ENCODE measurements at places on chromosomes 4 and X.

GRCh38 chrX:71081330-71082123 is 13.4 kb upstream of the SNX12 start:
- DNase-seq = no peak

DNA sequence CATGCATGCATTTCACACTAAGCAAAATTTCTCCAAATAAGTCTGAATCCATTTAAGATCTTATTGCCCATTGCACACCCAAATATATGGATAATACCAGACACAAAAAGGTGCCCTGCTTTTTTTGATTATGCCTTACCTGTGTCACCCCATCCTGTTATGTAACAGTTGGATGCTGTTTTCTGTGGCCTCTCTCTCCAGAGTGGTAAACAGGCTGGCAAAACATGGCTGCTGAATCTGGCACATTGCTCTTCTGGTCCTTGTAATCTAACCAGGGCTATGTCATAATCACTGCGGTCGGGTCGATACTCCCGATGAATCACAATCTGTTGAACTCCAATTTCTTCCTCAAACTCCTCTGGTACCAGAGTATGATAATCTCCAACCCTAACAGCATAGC is 70.1 kb downstream of the PRSS12 start:
- peak; percentile 27 for DNase-seq

DNA sequence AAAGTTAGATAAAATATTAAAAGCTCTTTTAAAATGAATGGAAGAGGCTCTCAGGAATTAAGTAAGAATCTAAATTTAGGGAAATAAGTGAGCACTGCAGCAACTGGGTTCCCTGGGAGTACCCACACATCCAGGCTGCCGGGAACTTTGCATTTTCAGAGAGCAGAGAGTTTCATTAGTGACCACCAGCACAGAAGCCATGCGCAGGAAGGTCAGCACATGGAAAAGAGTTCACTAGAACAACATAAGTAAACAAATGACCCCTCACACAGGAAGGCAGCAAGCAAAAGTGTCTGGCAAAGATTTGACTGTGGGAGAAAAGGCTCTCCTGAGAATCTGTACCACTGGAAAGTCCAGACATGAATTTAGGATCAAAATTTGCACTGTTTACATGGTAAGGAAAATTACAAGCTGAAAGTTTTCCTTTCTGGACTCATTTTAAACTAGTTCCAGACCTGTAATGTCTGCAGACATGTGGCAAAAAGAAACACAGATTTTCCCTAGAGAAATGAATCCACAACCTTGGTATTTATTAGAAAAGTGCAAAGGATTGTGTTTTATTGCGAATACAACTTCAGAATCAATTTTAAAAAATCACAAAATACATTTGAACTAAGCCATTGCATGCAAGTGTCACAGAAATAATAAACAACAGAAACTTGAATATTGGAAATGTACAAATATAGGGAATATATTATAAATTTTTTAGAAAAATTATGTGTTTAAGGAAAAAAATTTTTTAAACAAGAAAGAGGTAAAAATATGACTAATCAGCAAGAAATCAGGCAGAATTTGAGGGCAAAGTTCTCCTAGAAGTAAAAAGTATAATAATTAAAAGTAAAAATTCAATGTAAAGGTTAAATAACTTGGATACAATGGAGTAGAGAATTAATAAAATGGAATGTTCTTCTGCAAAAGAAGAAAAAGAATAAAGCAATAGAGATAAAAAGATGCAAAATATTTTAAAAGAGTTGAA is 18.4 kb upstream of the MYOZ2 start:
- no peak for DNase-seq

GRCh38 chrX:153685751-153686696 is 1.7 kb upstream of the SLC6A8 start:
- DNase-seq = no peak

DNA sequence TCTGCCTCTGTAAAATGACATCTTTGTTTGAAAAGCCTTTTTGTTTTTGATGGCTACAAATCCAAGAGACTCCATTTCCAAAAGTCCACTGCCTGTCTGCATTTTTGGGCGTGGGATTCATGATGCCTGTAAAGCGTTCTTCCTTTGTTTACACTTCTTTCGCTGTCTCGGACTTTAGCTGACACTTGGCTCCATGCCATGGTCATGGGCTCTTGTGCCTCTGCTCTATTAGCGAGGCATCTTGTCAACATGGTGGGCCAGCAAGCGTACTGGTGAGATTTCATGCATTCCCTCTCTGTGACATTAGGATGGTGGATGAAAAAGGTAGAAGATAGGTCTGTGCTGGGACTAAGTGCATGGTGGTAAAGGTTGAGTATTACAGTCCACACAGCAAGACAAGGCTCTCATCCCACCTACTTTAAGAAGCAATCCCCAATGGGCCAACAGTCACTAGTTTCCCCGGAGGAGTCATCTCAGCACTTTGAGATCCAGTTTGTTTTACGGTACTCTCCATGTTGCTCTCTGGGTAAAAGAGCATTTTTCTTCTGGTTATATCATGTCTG is 298.2 kb upstream of the KLF3 start:
- no peak for DNase-seq

- DNase-seq = no peak
Measured at GRCh38 chr4:881709-882108, 50.4 kb downstream of the GAK start.
